ENCODE measurements at places on chromosomes 5 and 9. TPM values are rescaled to one million over a fixed set of nuclear protein-coding genes. Genes with fewer than 3 reads are reported as not detected.

Gene PPP1R26
- total RNA-seq: 10.2 TPM

Gene GAS1
- 86.5 TPM for total RNA-seq

Gene GPR151
- total RNA-seq: not detected

Gene PCDHGA3
- 1.2 TPM for total RNA-seq

Gene FCN1
- 2.0 TPM for total RNA-seq

- no peaks in the 10 kb centered on the region for H3K36me3 ChIP-seq
- H3K27me3 ChIP-seq: peaks cover 3% of the 10 kb centered on the region
- no peak overlapping the region for H3K27ac ChIP-seq
- DNase-seq: peak; percentile 77
Measured at GRCh38 chr9:87816036-87816435, 66.6 kb upstream of the SPATA31E1 start.

DNA sequence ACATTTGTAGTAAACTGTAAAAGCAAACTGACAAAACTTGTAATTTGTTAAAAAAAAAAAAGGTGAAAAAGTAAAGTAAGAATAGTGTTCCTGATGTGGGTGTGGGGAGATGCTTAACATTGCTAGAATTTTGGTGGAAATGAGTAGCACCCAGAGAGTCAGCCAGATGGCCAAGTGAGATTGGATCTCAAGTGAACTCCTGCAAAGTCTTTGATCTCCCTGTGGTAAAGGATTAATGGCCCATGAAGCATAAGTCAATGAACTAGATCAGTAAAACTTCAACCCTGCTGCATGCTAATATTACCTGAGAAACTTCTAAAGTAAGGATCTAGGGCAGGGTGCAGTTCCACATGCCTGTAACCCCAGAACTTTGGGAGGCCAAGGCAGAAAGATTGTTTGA is 19.0 kb upstream of the FAM169A start:
- H3K27me3 ChIP-seq: peaks cover 6% of the 10 kb centered on the region
- H3K4me1 ChIP-seq: no peaks in the 10 kb centered on the region
- no peak for DNase-seq
- H3K27ac ChIP-seq: no peak overlapping the region
- no peaks in the 10 kb centered on the region for H3K36me3 ChIP-seq

- peaks cover 2% of the 10 kb centered on the region for H3K4me1 ChIP-seq
- DNase-seq: no peak
- peaks cover 4% of the 10 kb centered on the region for H3K36me3 ChIP-seq
Measured at GRCh38 chr9:2755285-2755684, 38.0 kb downstream of the KCNV2 start.

DNA sequence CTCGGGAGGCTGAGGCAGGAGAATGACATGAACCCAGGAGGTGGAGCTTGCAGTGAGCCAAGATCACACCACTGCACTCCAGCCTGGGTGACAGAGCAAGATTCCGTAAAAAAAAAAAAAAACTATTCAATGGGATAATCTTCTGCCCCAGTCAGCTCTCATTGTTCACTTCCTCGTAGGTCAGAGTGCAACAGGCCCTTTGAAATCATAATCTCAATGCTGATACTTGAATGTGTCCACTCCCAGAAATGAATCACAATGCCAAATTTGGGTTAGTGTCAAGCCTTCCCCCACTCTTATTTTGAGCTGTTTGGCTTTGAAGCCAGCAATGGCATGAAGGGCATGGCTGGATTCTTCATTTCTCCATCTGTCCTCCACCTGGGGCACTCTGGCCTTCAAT is 610.3 kb upstream of the KLF4 start:
- H3K27me3 ChIP-seq: no peaks in the 10 kb centered on the region
- H3K27ac ChIP-seq: no peak overlapping the region
- H3K4me1 ChIP-seq: no peaks in the 10 kb centered on the region
- DNase-seq: no peak

DNA sequence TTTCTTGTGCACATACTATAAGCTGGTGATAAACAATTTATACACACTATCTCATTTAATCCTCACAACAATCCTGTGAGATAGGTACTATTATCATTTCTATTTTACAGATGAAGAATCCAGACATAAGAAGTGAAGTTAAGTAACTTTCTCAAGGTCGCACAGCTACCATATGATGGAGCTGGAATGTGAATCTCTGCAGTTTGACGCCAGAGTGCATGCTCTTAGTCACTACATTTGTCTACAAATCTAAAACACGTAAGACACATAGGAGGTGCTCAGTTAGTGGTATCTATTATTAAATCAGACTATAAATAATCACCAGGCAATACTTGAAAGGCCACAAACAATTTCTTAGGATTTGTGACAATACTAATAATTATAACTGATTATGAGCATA is 45.0 kb upstream of the CDKN2B start:
- H3K27me3 ChIP-seq: no peaks in the 10 kb centered on the region
- H3K4me3 ChIP-seq: no peak overlapping the region
- H3K36me3 ChIP-seq: no peaks in the 10 kb centered on the region
- no peak overlapping the region for H3K27ac ChIP-seq
- DNase-seq: no peak
- no peaks in the 10 kb centered on the region for H3K4me1 ChIP-seq

GRCh38 chr5:90162324-90162723 is 247.2 kb downstream of the CETN3 start:
- no peaks in the 10 kb centered on the region for H3K4me1 ChIP-seq
- H3K27ac ChIP-seq: no peak overlapping the region
- H3K27me3 ChIP-seq: no peaks in the 10 kb centered on the region
- H3K36me3 ChIP-seq: no peaks in the 10 kb centered on the region

- no peak overlapping the region for H3K27ac ChIP-seq
- H3K27me3 ChIP-seq: no peaks in the 10 kb centered on the region
- H3K4me1 ChIP-seq: no peaks in the 10 kb centered on the region
- no peak for DNase-seq
Measured at GRCh38 chr9:75132244-75132643, 43.9 kb downstream of the OSTF1 start.

DNA sequence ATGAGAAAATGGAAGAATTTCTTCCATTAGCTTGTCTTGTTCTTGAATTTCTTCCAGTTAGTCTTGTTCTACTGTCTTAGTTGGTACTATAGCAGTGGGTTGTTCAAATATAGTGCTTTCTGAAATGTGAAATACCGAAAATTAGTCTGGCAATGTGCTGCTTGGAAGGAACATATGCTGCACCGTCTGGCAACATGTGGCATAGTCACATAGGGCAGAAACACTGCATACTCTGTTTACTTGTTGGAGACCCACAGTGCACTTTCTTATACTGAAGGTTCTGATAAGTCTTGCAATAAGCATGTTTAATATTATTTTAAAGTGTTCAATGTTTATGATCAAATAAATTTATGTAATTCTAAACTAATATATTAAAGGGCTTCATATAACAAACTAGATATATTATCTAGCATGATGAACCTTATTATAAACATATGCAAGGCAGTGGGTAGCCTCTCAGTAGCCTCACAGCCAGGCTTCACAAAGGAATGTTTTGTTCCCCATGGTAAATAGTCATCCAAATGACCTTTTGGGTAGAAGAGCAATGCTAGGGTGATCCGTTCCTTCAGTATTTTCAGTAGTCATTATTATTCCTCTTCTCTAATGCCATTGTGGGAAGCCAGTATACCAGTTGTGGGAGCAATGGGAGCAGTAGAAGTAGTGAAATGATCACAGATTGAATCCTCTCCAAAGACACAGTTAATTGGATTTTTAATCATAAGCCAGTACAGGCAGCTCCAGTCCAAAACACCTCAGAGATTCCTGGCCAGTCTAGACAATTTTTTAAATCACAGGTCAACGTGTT is 1106.7 kb downstream of the DTWD2 start:
- no peaks in the 10 kb centered on the region for H3K4me1 ChIP-seq
- no peaks in the 10 kb centered on the region for H3K27me3 ChIP-seq
- H3K36me3 ChIP-seq: no peaks in the 10 kb centered on the region
- DNase-seq: no peak

All from muscle of leg (tissue), 16 donors.